ENCODE measurements at places on chromosomes 2 and 18.

GRCh38 chr2:47264143-47264542 is 109.0 kb upstream of the STPG4 start:
- no peak overlapping the region for H3K4me3 ChIP-seq
- no peaks in the 10 kb centered on the region for H3K27me3 ChIP-seq
- H3K27ac ChIP-seq: no peak overlapping the region
- H3K36me3 ChIP-seq: no peaks in the 10 kb centered on the region
- DNase-seq: no peak

- H3K4me3 ChIP-seq: no peak overlapping the region
- H3K27me3 ChIP-seq: no peaks in the 10 kb centered on the region
- no peak overlapping the region for H3K27ac ChIP-seq
- DNase-seq: no peak
Observed at GRCh38 chr18:76823587-76824011, 1.2 kb downstream of the ZNF236 start.

GRCh38 chr2:133718688-133719201 is 150.5 kb upstream of the NCKAP5 start:
- DNase-seq: no peak
- H3K27me3 ChIP-seq: no peaks in the 10 kb centered on the region
- H3K36me3 ChIP-seq: no peaks in the 10 kb centered on the region
- no peak overlapping the region for H3K27ac ChIP-seq
- H3K4me3 ChIP-seq: no peak overlapping the region

DNA sequence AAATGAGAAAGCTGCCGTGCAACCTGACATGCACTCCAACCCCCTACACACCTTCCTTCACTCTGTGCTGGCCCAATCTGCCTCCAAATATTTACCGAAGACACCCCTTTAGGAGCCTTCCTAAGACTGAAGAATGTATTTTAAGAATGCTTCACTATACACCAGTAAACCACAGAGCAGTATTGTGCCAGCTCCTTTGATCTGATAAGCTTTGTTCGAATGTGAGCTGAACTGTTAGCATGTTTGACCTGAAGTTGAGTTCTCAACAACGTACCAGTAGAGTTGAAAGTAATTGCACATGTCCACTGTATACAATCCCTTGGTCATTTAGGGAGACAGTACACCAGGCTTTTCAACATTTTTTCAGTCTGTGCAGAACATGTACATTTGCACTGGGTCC is 259.2 kb downstream of the TGIF1 start:
- no peak overlapping the region for H3K4me3 ChIP-seq
- H3K4me1 ChIP-seq: peaks cover 34% of the 10 kb centered on the region
- H3K27ac ChIP-seq: no peak overlapping the region
- DNase-seq: no peak
- no peaks in the 10 kb centered on the region for H3K36me3 ChIP-seq

GRCh38 chr2:216960671-216961268 is 100.9 kb upstream of the TNP1 start:
- no peak for DNase-seq
- no peak overlapping the region for H3K4me3 ChIP-seq
- H3K27me3 ChIP-seq: no peaks in the 10 kb centered on the region
- H3K4me1 ChIP-seq: no peaks in the 10 kb centered on the region

- no peaks in the 10 kb centered on the region for H3K4me1 ChIP-seq
- no peaks in the 10 kb centered on the region for H3K36me3 ChIP-seq
- DNase-seq: no peak
- H3K27me3 ChIP-seq: no peaks in the 10 kb centered on the region
- no peak overlapping the region for H3K27ac ChIP-seq
- H3K4me3 ChIP-seq: no peak overlapping the region
Observed at GRCh38 chr2:164260506-164260905, 360.8 kb downstream of the GRB14 start.

- DNase-seq: no peak
- no peaks in the 10 kb centered on the region for H3K27me3 ChIP-seq
- H3K4me3 ChIP-seq: no peak overlapping the region
- H3K4me1 ChIP-seq: no peaks in the 10 kb centered on the region
Observed at GRCh38 chr2:3128786-3129185, 248.8 kb downstream of the EIPR1 start.

- peak; percentile 14 for DNase-seq
- H3K27me3 ChIP-seq: no peaks in the 10 kb centered on the region
- H3K27ac ChIP-seq: no peak overlapping the region
- H3K4me1 ChIP-seq: no peaks in the 10 kb centered on the region
Observed at GRCh38 chr2:185372188-185372587, 366.4 kb upstream of the FSIP2 start.

GRCh38 chr2:102975996-102976975 is 214.5 kb downstream of the TMEM182 start:
- no peaks in the 10 kb centered on the region for H3K36me3 ChIP-seq
- no peak for DNase-seq
- H3K27me3 ChIP-seq: no peaks in the 10 kb centered on the region
- H3K4me1 ChIP-seq: no peaks in the 10 kb centered on the region

DNA sequence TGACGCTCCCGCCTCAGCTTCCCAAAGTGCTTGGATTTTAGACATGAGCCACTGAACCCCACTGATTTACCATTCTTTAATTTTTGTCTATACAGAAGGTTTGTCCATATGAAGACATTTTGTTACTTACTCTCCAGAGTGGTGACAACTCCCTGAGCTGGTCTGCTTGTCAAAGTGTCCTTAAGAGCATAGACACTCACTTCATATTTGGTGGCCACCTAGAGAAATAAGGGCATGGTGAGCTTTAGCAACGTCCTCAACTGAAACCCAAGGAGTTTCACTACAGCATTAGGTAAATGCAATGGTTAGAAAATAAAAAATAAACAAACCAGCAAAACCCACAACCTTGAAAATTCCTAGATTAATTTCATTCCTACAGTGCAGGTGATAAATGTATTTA is 57.8 kb downstream of the FN1 start:
- H3K27ac ChIP-seq: no peak overlapping the region
- no peaks in the 10 kb centered on the region for H3K27me3 ChIP-seq
- no peak overlapping the region for H3K4me3 ChIP-seq
- no peak for DNase-seq

DNA sequence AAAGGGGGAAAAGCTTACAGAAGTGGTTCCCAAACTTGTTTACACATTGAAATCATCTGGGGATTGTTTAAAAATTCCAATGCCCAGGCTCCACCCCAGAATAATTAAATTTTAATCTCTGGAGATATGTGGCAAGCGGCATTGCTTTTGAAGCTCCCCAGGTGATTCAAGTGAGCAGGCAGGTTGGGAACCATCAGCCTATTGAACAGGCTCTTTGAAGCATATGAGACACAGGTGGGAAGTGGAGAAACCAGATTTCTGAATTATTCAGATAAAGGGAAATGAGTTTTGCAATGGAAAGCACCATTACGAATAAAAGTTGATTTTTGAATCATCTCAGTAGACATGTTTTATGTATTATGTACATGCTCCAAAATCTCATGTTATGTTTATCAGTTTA is 57.6 kb upstream of the NOSTRIN start:
- no peak overlapping the region for H3K27ac ChIP-seq
- no peaks in the 10 kb centered on the region for H3K27me3 ChIP-seq
- H3K4me1 ChIP-seq: no peaks in the 10 kb centered on the region
- DNase-seq: no peak

DNA sequence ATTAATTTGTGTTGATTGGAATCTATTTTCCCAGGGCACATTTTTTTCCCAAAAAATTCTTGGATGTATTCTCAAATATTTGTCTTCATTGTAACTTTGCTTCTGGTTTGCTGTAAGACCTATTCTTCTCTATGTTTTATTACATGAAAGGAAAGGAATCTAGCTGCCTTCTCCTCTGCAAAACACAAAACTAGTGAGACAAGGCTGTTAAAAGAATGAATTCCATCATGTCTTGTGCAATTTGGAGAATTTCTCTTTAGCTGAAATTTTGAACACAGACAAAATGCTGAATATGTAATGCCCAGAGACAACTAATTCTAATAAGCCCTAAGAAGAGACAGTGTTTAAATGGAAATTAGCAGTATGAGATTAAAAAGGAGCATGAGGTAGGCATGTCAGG is 275.9 kb downstream of the CDH20 start:
- no peak overlapping the region for H3K27ac ChIP-seq
- H3K4me1 ChIP-seq: no peaks in the 10 kb centered on the region
- H3K27me3 ChIP-seq: no peaks in the 10 kb centered on the region
- H3K4me3 ChIP-seq: no peak overlapping the region
- H3K36me3 ChIP-seq: no peaks in the 10 kb centered on the region

DNA sequence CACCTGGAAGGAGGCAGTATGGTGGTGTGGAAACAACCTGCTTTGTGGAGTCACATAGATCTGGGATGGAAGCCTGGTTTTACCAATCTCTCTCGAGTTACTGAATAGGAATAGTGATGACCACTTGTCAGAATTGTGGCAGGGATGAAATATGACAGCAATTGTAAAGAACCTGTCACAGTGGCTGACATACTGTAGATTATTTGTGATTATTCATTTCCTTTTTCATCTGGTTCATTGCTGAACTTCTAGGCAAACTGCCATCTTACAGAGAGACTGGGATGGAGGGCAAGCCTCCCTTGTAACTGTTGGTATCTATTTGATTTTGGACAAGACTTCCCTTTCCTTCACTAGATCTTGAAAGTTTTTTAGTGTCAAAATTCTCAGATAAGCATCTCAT is 42.0 kb downstream of the FMNL2 start:
- H3K27me3 ChIP-seq: no peaks in the 10 kb centered on the region
- no peak for DNase-seq
- H3K36me3 ChIP-seq: no peaks in the 10 kb centered on the region
- peaks cover 19% of the 10 kb centered on the region for H3K4me1 ChIP-seq

DNA sequence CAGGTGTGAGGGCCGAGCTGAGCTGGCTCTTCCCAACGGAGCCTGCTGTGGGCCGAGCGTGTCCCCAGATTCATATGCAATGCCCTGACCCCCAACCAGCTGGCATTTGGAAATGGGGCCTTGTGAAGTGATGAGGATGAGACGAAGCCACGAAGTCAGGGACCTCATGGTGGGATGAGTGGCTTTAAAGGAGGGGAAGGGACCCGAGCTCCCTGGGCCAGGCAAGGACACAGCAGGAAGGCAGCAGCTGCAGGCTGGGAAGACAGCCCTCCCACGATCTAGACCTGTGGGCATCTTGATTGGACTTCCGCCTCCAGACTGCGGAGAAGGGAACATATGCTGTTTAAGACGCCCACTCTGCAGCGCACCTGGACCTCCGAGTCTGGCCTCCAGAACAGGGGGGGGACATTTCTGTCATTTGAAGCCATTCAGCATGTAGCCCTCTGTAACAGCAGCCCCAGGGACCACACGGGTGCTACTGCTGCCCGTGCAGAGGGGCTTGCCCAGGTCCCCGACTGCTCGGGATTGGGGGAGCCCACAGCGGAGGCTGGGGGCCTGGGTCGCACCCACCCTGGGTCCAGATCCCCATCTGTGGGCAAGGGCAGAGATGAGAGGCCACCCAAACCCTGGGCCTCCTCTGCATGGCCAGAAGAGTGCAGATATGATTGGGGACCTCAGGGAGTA is 27.2 kb downstream of the KIF1A start:
- H3K4me1 ChIP-seq: peaks cover 4% of the 10 kb centered on the region
- DNase-seq: no peak
- H3K27ac ChIP-seq: no peak overlapping the region
- no peaks in the 10 kb centered on the region for H3K27me3 ChIP-seq
- no peak overlapping the region for H3K4me3 ChIP-seq
- no peaks in the 10 kb centered on the region for H3K36me3 ChIP-seq

Data from body of pancreas (tissue), 4 donors.